Heart right ventricle (tissue), 16 donors: ENCODE measurements at places on chromosomes 4 and X.

- DNase-seq = no peak
Observed at GRCh38 chrX:121639781-121640180, 592.4 kb downstream of the GLUD2 start.

DNA sequence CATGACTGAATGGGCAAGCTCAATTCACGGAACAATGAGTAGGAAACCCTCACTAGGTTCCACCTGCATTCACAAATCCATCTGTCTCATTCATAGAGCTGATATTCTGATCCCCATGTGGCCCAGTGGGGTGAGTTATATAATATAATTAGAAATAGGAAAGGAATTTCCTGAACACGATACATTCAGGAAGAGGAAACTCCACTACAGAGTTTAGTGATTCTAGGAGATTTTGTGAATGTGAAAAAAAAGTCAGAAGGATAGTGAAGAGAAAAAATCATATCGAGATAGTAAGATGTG lies 471.2 kb downstream of the GASK1B start:
- no peak for DNase-seq

DNA sequence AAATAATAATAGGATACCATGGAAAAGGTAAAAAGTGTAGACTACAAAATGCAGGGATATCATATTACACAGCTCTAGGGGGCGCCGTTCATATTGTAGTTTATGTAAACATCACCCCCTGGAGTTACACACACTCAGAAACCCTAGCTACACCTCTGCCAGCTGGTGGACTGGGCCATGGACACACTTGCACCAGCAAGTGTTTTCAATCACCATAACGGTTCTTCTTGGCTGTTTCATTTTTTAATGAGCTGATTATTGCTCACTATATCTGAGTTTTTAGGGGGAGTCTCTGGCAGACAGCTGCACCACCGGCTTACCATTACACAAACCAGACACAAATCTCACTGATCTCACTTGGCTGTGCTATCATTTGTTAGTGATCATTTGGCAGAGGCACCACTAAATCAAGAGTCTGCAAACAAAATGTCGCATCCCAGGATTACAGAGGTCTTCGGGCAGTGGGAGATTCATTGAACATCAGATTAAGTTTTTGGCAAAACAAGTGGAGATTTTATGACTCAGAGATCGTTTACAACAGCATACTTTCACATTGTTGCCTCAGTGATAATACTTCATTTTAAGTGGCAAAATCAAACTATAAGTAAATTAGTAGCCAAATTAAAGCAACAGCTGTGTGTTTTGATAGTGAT lies 185.7 kb downstream of the UNC5C start:
- no peak for DNase-seq

GRCh38 chrX:12065251-12065650 lies 73.0 kb upstream of the FRMPD4 start:
- no peak for DNase-seq

DNA sequence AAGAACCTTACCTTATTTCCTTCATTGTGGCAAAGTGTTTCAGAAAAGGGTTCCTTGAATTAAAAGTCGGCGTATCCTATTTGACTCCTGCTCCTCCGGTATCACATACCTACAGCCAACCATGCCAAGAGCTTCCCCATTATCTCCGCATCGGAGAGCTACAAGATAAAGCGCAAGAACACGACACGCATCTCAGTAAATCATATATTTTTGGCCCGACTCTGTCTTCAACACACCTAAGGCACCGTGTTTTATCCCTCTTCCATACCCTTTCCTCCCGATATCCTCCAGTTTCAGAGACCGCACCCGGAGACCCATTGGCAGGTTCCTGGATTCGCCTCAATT lies 497 bp upstream of the THAP9 start:
- no peak for DNase-seq

DNA sequence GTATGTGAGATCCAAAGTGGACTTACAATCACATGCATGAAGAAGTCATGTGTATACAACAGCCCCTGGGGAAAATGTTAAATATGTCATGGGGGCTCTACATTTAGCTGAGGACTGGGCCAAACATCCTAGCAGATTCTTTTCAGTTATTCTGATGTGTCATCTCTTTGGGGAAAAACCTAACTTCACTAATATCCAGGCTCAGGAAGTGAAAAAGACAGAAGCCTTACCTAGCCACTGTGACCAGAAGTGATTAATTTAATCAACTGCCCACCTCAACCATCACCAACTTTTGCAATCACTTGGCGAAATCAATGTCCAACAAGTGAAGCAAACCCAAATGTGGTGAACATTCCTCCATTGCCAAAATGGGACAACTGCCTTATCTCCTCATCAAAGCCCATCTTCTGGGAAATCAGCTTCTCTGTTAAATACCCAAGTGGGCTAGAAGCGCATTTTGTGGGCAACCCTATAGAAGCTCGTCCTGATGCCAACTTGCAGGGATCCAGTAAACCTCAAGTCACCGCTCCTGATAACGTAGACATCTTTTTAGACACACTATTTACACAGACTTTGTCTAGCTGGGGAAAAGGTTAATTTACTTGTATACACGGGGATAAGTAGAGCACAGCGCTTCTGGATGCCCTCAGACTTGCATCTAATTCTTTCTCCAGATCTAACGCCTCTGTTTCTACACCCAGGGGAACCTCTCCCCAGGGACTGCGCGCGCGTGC lies 1.4 kb upstream of the HHIP start:
- DNase-seq = no peak

GRCh38 chr4:61143461-61143860 lies 56.7 kb upstream of the ADGRL3 start:
- no peak for DNase-seq

DNA sequence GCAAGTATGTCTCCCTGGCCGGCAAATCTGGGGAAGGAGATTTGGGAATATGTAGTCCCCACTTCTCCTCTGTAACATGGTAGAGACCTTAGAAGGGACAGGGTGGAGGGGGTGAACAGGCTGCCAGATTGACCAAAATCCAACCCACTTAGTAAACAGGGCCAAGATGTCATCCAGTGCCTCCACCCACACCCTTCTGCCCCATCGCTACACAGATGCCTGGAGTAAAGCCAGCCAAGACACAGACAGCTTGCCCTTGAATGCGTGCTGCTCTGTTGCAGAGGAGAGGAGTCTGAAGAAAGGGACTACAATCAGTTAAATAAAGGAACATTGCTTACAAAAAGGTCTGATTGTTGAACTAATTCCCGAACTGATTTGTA lies 160.1 kb upstream of the LDB2 start:
- no peak for DNase-seq

GRCh38 chr4:112196461-112196860 lies 35.1 kb upstream of the AP1AR start:
- DNase-seq = no peak

- no peak for DNase-seq
Observed at GRCh38 chrX:46180258-46180687, 364.9 kb downstream of the ZNF674 start.

- no peak for DNase-seq
Observed at GRCh38 chr4:8861576-8862295, 9.9 kb downstream of the HMX1 start.

DNA sequence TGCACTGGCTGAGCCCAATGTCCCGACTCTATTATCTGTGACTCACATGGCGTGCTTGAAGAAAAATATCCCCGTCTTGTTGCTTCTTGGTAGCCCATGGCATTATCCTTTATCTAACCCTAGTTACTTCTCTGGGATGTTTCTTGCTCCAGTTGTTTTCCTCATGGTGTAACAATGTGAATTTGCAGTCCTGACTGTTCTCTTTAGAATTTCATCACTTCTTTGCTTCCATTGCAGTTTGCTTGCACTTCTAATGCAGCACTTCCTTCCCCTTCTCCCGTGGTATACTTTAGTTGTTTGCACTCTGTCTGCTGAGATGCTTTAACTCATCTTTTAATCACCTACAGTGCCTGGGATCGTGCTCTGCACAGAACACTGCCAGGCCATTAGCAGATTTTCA lies 126.9 kb downstream of the MAML3 start:
- DNase-seq = no peak

- no peak for DNase-seq
Observed at GRCh38 chrX:153878345-153878744, 7.6 kb downstream of the L1CAM start.

DNA sequence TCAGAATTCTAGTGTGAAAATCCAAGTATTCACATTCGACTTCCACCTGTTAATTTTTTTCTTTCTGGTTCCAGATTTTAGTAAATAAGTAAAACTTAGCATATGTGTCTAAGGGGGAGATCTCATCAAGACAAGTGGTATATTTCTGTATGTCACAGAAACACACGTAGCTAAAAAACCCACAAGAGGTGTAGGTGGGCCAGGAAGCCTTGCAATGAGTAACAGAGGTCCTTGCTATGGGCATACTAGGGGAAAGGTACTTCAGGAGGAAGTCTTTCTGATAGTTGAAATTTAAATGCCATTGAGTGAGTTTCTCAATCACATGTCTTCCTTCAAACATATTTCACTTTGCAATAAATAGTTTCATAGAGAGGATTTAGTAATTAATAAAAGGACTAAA lies 315.8 kb downstream of the MID1IP1 start:
- DNase-seq = no peak

- DNase-seq = no peak
Observed at GRCh38 chr4:780716-781492, 45.0 kb downstream of the CPLX1 start.

DNA sequence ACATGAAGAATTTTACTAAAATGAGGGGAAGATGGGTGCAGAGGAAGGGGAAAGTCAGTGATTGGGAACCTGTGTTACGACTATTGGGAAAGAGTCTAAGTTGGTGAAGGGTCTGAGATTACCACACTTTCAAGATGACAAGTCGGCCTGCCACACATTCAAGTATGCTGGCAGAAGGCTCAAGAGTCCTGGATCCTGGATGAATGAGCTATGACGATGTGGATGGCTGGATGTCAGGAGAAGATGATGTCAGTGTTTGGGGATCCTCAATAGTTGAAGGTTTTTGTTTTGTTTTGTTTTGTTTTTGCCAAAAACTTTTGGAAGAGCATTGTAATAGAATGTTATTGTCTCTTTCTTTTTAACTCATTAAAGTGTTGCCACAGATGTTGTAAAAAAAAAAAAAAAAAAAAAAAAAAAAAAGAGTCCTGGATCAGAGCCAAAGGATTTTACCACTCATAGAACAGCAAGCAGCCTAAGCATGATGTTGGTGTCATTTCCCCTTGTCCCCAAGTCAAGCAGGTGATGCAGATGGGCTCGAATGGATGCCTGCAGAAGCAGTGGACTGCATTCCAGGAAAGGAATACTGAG lies 120.6 kb downstream of the REELD1 start:
- no peak for DNase-seq

DNA sequence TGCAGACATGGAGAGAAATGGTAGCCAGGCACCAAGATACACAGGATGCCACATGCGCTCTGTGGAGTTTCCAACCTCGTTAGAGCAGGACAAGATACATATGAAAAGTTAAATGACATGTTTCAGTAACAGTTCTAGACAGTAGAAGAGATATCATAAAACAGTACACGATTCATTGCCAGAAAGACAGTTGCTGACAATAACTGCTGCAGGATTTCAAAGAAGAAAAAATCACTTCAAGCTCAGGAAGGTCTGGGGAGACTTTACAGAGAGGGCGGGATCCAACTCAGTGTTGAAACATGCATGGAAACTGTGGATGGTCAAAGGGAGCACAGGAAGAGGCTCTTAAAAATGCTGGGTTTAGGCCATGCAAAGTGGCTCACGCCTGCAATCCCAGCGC lies 31.0 kb downstream of the DCTD start:
- no peak for DNase-seq

DNA sequence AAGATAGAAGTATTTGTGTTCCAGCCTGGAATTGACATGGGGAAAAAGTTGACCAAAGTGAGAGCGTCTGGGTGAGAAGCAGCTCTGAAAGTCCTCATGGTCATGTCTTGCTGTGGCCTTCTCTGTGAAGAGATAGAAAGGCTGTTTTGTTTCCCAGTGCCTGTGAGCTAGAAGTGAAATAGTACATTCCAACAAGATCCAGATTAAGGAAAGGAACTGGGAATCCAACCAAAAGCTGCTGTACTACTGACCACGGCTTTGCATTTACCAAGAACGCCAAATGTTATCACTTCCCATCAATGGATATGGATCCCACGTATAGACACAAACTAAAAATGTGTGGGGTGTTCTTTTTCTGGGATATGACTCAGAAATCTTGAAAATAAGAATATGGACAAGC lies 51.2 kb downstream of the TENM3 start:
- DNase-seq = no peak

DNA sequence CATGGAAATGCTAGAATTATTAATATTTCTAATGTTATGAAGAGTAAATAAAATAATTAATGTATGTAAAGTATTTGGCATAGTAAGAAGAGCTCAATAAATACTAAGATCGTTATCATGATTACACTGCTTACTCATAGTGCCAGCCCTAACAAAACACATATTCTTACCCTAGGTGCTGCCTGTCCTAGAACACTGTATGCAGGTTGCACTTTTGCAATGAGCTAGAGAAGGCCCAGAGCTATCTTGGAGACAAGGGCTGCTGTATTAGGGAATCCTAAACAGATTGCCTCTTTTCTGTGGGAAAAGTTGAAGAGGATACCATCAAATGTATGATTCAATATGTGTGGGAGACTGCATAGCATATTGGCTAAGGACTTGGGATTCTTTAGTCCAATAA lies 48.0 kb upstream of the TMEM164 start:
- no peak for DNase-seq
